ENCODE measurements at places on chromosomes 7 and 10.

DNA sequence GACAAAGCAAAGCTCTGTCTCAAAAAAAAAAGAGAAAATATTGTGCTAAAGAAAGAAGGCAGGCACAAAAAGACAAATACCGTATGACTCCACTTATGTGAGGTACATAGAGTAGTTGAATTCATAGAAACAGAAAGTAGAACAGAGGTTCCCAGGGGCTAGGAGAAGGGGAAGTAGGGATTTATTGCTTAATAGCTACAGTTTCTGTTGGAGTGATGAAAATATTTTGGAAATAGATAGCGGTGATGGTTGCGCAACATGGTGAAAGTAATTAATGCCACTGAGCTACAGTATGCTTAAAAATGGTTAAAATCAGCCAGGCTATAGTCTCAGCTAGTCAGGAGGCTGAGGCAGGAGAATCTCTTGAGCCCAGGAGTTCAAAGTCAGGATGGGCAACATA lies 18.5 kb upstream of the NPFFR1 start:
- peak; percentile 5 for DNase-seq

DNA sequence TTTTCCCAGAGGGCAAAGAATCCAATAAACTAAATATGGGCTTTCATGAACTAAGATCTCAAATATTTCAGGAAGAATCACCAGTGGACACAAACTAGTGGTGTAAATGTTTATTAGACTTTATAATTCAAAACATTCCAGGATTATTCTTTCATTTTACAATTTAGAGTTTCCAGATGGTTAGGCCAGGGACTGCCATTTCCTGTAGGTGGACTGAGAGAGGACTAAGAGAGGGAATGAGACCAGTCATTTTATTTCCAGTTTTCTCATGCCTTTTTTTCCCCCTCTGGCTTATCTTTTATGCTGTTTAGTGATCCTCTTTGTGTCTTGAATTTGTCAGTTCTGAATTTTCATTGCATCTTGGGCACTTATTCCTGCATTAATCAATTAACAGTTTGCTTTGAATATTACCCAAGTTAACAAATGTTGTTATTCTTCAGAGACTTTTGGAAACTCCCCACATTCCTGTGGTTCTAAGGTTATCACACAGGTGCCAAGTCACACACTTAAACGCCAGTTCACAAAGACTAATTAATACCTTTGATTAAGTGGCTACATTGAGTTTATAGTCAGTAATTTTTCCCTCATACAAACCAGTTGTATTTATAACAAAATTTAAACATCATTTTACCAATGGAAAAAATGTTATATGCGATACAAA lies 12.3 kb downstream of the CISD1 start:
- no peak for DNase-seq

DNA sequence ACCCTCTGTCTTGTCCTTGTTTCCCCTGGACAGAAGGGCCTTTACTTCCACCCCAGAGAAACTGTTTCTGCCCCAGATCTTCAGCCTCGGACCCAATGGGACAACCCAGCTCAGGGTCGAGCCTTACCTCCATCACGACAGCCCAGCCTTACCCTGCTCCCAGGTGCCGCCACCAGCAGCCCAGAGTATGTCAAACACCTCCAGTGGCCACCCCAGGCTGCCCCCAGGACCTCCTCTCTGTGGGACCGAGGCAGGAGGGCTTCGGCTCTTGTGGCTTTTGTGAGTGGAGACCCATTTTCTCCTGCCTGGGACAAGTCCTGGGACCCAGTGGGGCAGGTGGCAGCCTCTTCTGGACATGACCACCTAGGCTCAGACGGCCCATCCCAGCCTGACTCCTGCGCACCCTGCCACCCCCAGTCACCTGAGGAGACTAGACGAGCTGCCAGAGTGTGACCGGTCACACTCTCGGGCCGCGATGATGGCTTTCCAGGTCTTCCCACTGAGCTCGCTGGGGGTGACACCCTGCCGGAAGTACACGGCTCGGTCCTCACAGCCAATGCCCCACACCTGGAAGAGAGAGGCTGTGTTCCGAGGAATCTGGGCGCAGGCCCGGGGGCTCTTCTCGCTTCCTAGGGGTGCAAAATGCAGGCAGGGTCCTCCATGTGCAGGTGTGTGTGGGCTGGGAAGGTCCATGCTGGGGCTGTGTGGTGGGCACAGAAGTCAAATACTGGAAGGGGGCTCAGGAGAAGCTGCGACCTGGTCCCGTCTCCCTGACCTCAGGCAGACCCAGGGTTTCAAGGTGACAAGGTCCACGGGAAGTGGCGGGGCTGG lies 15.5 kb downstream of the TECPR1 start:
- no peak for DNase-seq

- DNase-seq = peak; percentile 75
Observed at GRCh38 chr10:127989481-127990012, 82.6 kb downstream of the PTPRE start.

All from cardiac septum (tissue), 1 donor.